ENCODE measurements at places on chromosomes 4 and X.

GRCh38 chr4:79341893-79342653, 16.2 kb upstream of the NAA11 start:
- no peak for DNase-seq

DNA sequence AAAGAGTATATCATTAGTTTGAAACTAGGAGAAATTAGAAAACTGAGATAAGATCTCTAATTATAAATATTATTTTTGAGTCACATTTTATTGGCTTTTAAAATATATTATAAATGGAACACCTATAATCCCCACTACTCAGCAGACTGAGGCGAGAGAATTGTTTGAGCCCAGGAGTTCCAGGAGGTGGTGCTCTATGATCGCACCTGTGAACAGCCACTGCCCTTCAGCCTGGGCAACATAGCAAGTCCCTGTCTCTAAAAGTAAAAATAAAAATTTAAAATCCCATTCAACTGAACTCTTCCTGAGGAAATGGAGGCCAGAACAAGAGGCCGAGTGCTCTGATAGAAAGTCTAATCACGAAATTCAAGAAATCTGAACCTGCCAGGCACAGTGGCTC, 6.3 kb upstream of the C4orf36 start:
- DNase-seq = no peak

DNA sequence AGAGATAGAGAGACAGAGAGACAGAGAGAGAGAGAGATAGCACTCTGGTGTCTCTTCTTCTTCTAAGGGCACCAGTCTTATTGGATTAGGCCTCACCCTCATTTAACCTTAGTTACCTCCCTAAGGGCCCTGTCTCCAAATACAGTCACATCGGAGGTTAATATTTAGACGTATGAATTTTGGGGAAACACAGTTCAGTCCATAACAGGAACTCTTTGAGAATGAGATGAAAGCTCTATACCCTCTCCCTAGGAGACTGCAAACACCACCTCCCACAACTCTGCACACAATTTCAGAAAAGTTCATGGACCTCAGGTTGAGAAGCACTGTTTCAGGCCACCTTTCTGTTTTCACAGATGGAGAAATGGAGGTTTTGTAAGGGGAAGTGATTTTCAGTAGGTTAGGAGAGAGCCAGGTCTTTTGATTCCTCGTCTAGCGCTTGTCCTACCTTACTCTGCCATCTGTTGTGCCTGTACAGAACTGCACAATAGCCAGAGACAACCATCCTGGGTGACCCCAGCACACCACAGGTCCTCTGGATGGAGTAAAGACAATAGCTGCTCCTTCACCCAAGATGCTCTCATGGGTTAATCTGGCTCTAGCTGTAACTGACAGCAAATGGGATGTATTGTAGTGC, 16.9 kb upstream of the LOC101059915 start:
- DNase-seq = no peak

DNA sequence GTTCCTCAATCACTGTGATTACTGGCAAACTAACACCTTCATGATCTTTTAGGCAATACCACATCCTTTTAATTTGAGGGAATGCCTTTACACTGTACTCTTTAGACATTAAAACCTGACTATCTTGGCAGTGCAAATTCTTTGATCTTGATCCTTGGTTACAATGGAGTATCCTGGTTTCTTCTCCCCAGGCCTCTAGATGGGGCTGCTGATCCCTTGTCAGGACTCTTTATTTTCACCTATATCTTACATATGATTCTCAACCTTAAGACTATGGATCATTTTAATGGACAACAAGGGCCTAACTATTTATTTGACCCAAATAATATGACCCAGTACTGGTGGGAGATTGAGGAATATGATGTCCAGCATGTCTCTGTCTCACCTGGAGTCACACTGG, 1005.5 kb upstream of the INTU start:
- DNase-seq = peak; percentile 12

- no peak for DNase-seq
Measured at GRCh38 chr4:26959654-26960047, 99.0 kb downstream of the STIM2 start.

DNA sequence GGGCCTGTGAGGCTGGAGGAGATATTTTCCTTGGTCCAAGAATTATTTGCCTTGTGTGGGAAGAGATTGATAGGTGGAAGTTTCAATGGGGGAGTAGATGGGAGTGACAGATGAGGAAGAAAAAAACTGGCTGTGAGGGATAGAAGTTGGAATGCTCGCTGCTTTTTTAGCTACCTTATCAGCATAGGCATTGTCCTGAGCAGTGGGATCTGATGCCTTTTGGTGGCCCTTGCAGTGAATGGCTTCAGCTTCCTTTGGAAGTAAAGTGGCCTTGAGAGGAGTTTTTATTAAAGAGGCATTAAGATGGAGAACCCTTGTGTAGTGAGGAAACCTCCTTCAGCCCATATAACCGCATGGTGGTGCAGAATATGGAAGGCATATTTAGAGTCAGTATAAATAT, 16.0 kb downstream of the KLKB1 start:
- no peak for DNase-seq

- DNase-seq = no peak
Measured at GRCh38 chr4:185113340-185113739, 29.7 kb upstream of the SLC25A4 start.

- no peak for DNase-seq
Measured at GRCh38 chr4:156594624-156595023, 377.0 kb downstream of the PDGFC start.

DNA sequence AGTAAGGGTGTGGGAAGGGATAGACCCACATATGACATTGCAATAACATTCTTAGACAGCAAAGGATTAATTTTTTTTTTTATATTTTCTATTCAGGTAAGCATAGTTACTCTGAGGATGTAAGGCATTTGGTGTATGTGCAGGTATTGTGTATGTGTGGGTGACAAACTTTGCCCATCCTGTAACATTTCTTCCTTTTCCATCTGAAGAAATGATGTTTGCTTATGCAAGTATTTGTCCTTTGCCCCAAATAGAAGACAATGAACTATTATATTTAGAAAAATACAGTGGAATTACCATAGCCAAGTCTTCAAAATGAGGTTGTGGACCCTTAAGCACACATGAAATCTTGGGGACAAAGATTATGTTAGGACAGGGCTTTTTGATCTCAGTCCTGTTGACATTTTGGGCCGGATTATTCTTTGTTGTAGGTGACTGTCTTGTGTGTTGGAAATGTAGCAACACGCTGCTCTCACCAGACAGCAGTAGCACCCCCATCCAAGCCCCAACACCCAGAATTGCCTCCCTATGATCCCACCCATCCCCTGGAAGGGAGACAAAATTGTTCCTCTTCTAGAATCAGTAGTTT, 1244.7 kb downstream of the STIM2 start:
- DNase-seq = no peak

DNA sequence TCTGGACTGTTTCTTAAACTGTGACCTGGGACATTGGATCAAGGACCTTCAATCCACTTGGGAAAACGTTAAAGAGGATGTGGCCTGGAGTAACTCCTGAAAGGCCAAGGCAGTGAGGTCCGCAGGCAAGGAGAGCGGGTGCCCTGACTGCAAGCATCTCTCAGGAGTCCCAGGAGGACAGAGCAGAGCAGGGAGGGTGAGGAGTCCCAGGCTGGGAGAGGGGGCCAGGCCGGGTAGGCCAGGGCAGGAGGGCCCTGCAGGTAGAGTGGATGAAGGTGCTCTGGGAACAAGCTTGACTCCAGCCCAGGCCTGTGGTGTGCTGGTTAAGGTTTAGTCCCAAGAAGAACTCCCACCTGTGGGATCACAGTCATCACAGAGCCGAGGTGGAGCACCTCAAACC, 13.8 kb downstream of the PNMA6E start:
- no peak for DNase-seq

- no peak for DNase-seq
Measured at GRCh38 chr4:142236268-142236667, 599.9 kb downstream of the IL15 start.

- DNase-seq = no peak
Measured at GRCh38 chrX:18368402-18368801, 13.9 kb upstream of the SCML2 start.

GRCh38 chrX:40415675-40416074, 165.1 kb upstream of the ATP6AP2 start:
- DNase-seq = no peak

DNA sequence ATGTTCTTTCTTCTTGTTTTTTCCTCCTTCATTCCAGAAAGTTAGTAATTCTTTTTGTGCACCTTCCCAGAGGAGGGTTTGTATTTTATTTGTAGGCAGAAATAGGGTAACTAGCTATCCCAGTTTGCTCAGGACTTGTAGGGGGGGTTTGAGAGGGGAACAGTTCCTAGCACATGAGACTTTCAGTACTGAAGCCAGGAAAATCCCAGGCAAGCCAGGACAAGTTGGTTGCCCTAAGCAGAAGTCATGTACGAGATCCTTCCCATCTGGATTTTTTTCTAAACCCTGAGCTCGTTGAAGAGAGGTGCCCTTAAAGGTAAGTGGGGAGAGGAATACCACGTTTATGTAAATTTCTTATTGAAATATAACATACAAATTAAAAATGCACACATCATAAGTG, 15.6 kb upstream of the TAB3 start:
- DNase-seq = no peak

DNA sequence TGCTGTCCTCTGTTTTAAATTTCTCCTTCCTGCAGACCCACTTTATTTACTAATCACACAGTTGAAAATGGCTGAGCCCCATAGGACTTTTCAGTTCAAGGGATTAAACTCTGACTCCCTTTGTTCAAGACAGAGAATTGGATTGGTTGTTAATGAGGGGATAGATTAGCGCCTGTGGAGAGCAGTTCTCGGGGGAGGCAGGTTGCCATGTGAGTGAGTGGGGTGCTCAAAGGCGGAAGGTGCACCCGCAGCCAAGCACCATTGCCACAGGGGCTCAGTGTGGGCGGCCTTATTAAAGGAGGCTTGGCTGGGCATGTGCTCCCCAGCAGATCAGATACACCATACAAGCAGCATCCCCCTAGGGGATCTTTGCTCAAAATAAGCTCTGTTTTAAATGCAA, 7.9 kb upstream of the CBR4 start:
- DNase-seq = no peak

- DNase-seq = no peak
Measured at GRCh38 chr4:8595237-8596087, 2.9 kb downstream of the CPZ start.

GRCh38 chr4:87498446-87498900, 30.7 kb downstream of the SPARCL1 start:
- no peak for DNase-seq

GRCh38 chr4:189046642-189047041, 894.0 kb upstream of the FRG1 start:
- no peak for DNase-seq

DNA sequence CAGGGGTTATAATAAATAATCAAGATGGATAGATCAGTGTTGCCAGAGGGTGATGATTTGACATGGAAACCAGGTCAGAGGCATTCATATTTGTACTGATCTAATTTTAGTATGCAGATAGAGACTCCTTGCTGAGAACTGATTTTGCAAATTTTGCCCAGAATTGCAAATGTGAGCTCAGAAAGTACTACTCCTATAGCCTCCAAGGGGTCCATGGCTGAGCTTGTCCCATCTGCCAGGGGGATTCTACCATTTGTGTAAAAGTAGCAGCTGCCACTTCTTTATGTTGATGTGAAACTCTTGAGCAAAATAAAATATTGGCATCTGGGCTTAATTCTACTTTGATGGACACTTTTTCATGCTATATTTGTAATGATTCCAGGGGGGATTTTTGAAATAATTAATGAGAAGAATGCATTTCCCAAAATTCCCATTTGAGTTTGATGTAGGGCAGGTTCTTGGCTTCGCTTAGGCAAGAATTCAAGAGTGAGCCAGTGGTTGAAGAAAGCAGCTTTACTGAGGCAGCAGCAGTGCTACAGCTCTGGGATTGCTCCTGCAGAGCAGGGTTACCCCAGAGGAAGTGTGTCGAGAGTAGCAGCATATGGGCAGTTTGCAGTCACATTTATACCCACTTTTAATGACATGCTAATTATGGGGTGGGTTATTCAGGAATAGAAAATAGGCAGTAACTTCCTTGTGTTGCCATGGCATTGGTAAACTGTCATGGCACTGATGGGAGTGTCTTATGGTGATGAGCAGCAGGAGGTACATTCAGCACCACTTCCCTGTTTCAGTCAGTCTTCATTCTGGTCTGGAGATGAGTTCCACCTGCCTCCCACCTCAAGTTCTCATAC, 38.7 kb upstream of the DCLK2 start:
- no peak for DNase-seq

- no peak for DNase-seq
Measured at GRCh38 chrX:111013778-111014455, 82.1 kb upstream of the PAK3 start.

GRCh38 chr4:157832596-157832995, 340.2 kb downstream of the GASK1B start:
- DNase-seq = no peak

GRCh38 chr4:55086578-55086977, 38.8 kb downstream of the KDR start:
- DNase-seq = no peak

DNA sequence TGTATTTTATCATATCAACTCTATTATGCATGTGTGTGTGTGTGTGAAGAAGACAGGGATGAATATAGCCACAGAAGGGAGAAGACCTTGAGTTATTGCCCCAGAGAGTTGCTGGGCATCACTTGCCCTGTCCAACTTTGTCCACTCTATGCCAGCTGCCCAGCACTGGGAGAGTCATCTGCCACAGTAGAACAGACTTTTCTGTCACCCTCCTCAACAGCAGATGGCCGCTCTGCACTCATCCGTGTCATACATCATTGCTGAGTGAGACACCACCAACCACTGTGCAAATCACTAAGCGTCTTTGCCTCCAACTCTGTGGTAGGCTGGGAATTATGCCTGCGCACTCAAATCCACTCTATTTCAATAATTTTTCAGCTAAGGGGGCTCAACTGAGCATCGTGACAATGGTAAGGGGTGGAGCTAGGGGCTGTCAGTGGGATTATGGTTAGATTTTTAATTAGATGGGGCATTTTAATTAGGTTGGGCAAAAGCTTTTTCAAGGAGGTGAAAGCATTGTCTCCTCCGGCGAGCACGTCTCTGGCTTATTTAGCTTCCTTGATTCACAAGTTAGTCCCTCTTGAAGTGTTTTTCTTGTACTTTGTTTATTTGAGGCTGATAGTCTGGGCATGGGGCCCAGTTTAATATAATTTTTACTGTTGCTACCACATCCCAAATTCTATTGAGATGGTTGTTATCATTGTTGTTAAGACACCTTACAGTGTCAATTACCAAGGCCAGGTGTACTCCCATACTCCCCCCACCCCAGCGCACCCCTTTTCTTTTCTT, 100.1 kb upstream of the KLF3 start:
- DNase-seq = no peak

DNA sequence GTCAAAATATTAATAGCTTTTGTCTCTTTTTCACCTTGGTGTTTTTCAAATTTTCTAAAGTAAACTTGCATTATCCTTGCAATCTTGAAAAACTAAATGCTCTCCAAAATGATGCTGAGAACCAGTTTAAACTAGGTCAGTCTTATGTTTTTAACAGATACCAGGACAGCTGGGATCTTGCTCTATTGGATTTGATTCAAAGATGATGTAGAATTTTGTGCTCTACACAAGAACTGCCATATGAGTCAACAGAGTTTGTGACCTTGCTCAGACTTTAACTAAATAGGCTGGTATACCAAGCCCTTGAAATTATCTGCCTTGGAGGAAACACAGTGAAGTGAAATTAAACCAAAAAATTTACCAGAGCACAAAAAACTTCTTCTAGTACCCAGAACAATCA, 991.1 kb downstream of the STPG2 start:
- DNase-seq = no peak
